Stimulated activated CD8-positive, alpha-beta memory T cell treated with anti-CD3 and anti-CD28 coated beads, Interleukin-15, amount 100 ng/mL, for 4 hours (primary cell): ENCODE measurements at places on chromosomes 4 and X.

DNA sequence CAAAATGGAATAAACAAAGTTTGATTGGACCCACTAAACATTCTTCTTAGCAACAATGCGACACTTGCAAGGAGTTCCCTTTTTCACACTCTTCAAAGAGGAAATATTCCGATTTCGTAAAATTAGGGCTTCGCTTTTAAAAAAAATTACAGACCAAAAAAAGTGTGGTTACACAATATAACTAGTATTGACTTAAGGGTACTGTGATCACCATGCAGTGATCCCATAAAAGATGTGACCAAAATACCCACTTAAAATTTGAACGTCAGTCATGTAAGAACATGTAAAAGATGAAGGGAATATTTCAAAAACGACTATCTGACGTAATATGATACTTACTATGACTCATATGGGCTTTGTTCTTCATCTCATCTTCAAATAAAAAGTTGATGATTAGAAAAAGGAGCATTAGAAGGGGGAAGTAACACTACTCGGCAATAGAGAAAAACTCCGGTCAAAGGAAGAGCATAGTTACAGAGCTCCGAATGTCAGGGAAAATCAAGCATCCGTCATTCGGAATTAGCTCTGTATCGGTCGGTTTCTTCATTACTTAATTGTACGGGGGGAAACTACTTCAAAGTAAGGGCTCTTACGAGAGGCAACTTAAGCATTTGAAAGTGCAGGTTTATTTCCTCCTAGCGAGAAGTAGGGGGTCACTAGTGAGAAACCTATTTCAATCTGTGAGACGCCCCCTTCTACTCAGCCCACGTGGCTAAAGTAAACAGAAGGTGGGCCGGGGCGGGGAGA lies 1.3 kb upstream of the TET2 start:
- DNase-seq = no peak

DNA sequence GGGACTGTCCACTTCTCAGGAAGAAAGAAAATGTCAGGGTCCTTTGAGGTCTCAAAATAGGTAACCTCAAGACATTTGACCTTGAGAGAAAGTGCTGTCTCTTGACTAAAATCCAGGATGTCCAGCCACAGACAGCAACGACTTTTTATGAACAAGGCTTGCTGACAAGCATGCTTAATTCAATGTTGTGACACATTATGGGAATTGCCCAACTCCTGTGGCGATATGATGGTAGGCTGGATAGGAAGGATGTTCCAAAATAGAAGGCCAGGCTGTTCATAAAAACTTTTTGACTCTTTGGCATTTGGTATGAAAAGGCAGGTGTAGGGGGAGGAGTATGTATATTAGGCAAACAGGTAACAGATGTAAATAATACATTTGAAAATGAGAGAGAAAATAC lies 50.8 kb upstream of the EDNRA start:
- no peak for DNase-seq

DNA sequence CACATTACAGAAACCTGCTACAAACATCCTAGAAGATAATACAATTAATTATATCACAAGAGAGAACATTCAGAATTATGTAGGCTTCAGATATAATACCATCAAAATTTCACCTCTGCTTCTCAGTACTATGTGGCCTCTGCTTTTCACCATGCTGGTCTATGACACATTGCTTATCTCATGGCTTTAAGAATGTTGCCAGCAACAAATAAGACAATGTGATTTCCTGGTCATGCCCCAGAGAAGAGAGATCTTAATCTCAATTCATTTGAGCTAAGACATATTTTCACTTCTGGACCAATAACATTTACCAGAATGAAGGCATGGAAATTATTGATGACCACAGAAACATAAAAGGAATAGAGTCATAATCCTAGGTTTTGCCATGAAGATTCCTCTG lies 1233.4 kb upstream of the ADGRL3 start:
- DNase-seq = no peak

DNA sequence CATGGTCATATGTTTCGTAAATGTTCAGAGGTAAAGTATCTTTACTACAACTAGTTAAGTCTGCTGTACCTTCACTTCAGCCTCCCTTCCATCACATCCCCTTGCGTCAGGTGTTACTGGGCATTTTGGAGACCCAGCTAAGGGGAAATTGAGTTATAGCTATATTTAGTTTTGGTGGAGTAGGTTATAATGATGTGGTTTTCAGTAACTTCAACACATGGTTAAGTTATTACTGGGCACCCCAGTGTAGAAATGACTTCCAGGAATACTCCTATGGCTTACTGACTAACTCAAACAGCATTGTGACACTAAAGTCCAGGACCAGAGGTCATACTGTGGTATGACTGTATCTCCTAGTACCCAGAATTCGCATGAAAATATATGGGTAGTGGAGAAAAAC lies 23.4 kb upstream of the ACSL1 start:
- no peak for DNase-seq

GRCh38 chrX:69024161-69024736 lies 141.0 kb downstream of the PJA1 start:
- no peak for DNase-seq

DNA sequence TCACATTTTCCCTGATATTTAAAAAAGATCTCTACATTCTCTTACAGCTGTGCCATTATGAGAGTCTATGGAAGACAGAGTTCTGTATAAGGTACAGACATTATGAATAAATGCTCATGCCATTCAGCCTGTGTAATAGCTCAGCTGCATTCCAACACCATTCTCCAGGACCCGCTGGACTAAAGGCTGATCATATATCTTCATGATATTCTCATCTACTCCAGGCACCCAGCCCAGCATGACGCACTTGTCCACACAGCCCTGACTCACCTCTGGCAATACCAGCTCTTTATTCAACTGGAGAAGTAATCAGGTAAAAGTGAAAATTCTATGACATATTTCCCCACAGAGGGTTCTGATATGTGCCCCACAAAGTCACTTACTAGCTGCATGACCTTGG lies 437.5 kb upstream of the FGF16 start:
- no peak for DNase-seq

GRCh38 chr4:108849611-108850168 lies 86.8 kb upstream of the ETNPPL start:
- DNase-seq = no peak

GRCh38 chr4:149493492-149493891 lies 322.2 kb downstream of the IQCM start:
- no peak for DNase-seq
